ENCODE measurements at places on chromosomes 12 and 14. TPM values are rescaled to one million over a fixed set of nuclear protein-coding genes. Genes with fewer than 3 reads are reported as not detected.

- DNase-seq: no peak
Observed at GRCh38 chr14:33809396-33809981, 141.4 kb downstream of the EGLN3 start.

DNA sequence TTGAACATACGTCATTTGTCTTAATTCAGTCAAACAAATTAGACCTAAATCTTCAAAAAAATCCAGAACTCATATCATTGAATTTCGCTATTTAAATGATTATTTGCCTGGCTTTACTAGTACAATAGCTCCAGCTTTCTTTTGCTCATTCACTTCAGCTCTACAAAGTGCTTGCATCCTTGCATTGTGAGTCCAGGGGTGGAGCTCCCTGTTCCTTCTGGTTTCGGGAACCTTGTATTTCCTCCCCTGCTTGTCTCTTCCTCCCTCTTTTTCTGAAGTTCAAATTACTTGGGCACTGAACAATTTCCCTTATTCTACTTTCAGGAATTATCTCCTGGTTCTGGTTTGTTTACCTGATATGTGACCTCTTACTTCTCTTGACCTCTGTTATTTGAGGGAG, 58.1 kb upstream of the KITLG start:
- no peak for DNase-seq

The POTEG gene
- not detected for polyA plus RNA-seq

The SPSB2 gene
- 11.0 TPM for polyA plus RNA-seq

The INHBC gene
- 1.5 TPM for polyA plus RNA-seq

The KRT79 gene
- not detected for polyA plus RNA-seq

Measured in hepatocyte (in vitro differentiated cells).